ENCODE measurements at places on chromosomes 6 and 20.

DNA sequence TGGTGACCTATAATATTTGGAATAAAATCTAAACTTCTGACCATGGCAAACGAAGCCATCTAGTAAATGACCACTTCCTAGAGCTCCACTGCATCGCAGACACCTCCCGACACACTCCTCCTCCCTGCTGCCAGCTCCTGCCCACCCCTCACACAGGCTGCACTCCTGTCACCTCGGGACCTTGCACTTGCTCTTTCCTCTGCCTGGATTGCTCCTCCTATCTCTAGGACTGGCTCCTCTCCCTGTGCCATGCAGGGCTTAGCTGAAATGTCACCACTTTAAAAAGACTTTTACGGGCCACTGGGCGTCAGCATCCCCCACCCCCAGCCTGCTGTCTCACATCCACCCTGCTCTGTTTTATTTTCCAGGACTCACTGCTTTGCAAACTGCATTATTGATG lies 87.6 kb upstream of the MC3R start:
- no peak for DNase-seq

DNA sequence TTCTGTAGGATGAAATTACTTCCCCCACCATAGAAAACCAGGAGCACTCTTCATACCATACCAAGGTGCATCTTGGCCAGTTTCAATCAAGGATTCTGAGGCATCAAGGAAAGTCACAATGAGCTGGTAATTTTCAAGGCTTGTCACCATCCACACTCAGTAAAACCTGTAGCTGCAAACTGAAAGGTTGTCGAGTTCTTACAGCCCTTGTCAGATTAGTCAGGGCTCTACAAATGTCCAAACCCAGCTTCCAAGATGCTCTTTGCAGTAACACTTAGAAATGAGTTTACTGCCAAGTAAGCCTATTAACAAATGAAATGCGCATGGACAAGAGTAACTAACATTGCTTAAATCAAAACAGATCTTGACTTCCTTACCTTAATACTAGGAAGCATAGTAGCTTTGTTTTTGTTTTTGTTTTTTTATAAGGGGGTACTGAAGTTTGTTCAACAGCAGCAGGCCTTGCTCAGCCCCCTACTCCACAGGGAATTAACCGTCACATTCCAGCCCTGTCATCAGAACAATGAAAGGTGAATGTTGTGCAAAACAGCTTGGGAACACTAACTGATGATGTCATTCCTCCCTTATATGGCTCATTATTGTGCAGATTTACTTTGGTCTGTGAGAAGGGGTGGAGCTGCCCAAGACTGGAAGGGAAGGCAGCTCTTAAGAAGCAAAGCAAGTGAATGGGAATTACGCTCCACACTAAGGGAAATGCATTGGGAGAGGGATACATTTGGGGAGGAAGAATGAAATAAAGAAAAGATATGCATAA lies 49.9 kb upstream of the TMEM30A start:
- peak; percentile 70 for DNase-seq

DNA sequence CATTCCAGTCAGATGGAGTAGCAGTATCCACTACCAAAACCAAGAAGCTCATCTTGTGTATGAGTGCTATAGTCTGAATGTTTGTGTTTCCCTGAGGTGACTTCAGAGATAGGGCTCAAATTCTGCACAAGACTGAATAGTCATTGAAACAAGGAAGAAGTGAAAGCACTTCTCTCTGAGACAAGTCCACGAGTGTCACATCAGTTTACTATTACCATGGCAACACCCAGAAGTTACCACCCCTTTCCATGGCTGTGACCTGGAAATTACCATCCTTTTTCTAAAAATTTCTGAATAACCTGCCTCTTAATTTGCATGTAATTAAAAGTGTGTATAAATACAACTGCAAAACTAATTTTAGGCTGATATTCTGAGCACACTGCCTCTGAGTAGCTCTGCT lies 682.1 kb upstream of the ADGRB3 start:
- no peak for DNase-seq

DNA sequence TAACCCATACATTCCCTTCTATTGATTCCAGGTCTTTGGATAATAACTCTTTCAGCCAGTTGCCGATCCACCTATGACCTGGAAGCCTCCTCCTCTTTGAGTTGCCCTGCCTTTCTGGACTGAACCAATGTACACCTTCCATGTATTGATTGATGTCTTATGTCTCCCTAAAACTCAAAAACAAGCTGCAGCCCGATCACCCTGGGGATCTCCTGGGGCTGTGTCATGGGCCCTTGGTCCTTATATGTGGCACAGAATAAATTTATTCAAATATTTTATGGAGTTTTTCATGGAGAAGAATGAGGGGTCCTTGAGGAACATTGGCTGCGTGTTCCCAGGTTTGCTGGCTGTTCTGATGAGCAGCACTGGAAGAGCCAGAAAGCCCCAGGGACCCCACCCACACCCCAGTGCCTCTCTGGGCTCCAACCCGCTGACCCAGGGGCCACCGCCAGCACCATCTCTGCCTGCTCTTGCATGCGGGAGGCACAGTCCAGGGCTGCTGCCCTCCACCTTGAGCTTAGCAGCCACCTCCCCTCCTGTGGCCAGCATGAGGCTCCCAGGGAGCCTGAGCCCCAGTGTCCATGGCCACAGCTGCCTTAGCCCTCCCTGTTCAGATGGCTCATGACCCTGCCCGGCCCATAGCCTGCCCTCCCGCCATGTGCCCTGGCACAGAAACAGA lies 36.5 kb upstream of the CST7 start:
- no peak for DNase-seq

- peak; percentile 25 for DNase-seq
Measured at GRCh38 chr6:7431674-7432390, 42.2 kb downstream of the RIOK1 start.

DNA sequence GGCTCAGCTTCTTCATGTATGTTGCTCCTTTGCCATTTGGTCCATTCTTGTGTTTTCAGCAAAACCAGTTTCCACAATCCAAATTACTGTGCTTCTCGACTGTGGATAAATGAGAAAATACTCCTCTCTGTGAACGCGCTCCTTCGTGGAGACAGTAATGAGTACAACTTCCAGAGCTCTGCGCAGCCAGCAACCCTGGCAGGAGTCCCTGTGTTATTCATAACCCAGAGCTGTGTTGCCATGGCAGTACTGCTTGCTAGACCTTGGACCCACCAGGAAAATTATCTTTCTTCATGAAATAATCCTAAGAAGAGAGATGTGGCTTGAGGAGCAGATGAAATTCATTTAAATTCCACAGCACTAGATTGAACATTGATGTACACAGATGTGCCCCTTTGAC lies 73.7 kb downstream of the SLC22A3 start:
- DNase-seq, result peak; percentile 24

- no peak for DNase-seq
Measured at GRCh38 chr20:22305381-22305780, 279.0 kb downstream of the FOXA2 start.

- DNase-seq, result no peak
Measured at GRCh38 chr6:125257351-125257750, 44.4 kb downstream of the HDDC2 start.

DNA sequence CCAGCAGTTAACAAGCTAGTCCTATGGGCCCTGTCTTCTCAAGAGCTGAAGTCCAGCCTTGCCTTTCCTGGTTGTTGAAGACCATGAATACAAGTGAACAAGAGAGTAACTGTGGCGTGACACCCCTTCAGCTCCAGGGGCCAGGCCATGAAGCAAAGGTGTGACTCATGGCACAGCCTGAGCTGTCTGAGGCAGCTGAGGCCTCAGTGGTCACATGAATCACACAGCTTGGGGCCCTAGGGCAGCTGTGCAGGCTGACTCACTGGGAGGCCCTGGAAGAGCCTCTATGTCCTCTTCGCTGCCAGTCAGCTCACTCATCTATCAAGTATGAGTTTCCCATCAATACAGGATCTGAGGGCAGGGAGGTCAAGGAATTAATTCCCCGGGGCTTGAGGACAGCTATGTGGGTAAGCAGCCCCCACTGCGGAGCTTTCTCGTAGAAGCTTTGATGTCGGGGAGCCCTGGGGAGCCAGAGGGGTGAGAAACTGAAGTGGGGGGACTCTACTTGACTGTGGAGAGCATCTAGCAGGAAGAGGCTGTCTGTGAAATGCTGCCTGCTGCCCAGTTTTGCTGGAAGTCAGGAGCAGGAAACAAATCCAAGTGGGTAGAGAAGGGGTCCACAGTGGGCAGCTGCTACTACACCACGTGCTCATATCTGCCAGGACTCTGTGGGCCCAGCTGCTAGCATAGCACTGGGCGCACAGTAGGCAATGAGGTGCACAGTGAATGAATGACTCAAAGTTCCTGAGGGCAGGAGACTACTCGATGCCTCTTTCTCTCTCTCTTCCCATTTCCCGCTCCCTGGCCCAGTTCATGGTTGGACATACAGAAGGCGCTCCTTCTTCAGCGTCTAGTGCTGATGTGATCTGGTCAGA lies 13.7 kb upstream of the FAM83C start:
- peak; percentile 100 for DNase-seq

GRCh38 chr20:61861054-61861841 lies 204.4 kb downstream of the TAF4 start:
- DNase-seq, result no peak

GRCh38 chr20:40875116-40876085 lies 153.2 kb upstream of the TOP1 start:
- DNase-seq, result no peak

DNA sequence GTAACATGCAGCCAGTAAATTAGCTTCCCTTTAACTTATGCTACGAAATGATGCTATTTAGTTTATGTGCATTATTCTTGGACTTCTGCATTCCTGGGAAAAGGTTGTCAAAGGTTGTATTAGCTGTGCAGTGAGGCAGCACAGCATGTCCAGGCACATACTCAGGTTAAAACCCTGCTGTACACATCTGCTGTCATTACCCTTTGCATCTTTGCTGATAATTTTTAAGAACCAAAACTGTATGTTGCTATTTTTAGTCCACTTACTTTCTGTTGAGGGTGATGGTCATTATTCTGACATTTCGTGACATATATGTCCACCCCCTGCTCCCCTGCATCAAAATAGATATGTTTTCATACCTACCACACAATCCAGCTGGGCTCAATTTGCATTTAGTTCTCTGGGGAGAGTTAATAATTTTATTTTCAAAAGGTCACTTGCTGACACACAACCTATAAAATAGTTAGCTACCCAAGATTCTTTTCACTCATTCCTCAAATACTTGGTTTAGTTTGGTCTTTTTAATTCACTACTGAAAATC lies 142.5 kb upstream of the SPACA1 start:
- peak; percentile 70 for DNase-seq

- no peak for DNase-seq
Measured at GRCh38 chr6:53827531-53827930, 32.7 kb downstream of the LRRC1 start.

DNA sequence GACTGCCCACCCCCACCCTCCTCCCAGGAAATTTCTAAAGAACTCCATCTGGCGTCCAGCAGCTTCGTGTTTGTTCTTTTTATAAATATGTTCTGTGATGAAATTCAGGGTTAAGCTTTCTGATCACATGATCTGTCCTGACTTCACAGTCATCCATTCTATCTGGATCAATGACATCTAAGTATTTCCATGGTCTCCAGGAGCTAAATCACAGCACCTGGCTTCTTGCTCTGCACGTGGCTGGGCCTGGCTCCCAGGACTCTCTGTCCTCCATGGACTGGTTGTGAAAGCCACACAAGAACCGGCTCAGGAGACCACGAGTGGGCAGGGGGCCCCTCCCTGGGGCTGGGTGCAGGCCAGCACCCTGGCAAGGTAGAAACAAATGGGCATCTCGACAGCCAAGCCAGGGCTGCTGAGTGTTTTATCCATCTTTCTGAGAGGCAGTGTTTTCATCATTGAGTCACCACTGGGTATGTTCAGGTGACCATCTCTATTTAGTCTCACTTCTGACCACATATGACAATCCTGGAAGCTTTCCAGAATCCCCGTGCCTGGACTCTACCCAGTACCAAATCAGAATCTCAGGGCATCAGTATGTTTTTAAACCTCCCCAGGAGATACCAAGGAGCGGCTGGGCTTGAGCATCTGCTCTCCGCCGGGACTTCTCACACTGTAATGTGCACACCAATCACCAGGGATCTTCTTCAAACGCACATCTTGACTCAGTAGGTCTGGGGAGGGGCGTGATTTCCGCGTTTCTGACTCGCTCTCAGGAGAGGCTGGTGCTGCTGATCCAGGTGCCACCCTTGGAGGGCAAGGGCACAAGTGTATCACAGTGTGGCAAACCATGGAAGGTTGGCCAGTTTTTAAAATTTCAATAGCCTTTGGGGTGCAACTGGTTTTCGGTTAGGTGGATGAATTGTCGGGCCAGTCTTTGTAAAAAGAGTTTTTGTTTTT lies 31.6 kb upstream of the PXDC1 start:
- DNase-seq, result no peak

- DNase-seq, result no peak
Measured at GRCh38 chr6:81638366-81638765, 114.1 kb downstream of the TENT5A start.

GRCh38 chr6:5181510-5182317 lies 79.0 kb downstream of the LYRM4 start:
- DNase-seq, result no peak

DNA sequence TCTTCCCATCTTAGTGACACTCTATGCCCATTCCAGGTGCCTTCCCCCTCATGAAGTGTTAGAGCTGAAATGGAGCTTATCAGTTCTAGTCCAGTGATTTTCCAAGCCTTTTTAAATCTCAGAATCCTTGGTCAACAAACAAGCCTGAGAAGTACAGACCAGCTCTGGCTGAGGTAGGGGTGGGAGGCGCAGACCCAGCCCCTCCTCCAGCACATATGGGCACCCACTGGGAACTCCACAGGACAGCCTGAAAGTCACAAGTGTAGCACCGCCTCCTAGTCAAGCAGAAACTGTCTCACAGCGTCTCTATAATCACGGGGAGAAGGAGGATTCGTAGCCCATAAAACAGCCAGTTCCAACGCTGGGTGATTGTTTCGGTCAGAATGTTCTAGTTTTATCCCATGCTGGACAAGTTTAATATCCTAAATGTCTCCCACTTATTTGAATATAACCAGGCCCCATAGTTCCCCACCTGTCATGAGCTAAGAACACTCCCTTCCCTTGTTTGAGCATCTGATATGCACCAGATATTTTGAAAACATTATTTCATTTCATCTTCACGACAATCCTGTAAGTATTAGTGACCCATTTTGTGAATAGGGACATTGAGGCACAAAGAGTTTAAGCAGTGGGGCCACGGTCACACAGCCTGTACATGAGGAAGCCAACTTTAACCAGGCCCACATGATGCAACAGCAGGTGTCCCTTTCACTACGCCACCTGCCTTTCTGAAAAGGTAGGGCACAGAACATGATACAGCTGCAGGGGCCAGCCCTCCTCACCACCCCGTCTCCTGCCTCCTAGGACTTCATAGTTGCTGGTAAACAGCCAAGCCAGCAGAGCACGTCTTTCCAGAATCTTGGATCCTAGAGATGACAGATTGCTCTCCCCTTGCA lies 40.1 kb downstream of the TRAF3IP2 start:
- no peak for DNase-seq

GRCh38 chr6:37688078-37688850 lies 9.4 kb downstream of the MDGA1 start:
- no peak for DNase-seq

DNA sequence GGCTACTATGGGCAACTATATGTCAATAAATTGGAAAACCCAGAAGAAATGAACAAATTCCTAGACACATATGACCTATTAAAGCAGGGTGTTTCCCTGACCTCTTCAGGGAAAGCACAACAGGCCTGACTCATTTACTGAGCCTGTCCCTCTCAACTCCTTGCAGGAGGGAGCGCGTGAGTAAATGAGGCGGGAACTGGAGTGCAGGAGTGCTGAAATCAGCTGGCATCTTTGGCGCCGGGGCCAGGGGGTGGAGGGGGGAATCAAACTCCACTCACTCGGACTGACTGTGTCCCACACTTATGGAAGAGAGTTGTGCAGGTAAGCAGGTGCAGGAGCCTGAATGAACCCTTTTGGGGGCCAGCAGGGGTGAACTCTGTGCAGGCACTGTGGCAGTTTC lies 671.2 kb upstream of the PTCHD4 start:
- DNase-seq, result no peak
